ENCODE measurements at places on chromosomes 13 and 19.
A peak's percentile ranks its signal among the peaks of the same experiment; 100 is the strongest.

DNA sequence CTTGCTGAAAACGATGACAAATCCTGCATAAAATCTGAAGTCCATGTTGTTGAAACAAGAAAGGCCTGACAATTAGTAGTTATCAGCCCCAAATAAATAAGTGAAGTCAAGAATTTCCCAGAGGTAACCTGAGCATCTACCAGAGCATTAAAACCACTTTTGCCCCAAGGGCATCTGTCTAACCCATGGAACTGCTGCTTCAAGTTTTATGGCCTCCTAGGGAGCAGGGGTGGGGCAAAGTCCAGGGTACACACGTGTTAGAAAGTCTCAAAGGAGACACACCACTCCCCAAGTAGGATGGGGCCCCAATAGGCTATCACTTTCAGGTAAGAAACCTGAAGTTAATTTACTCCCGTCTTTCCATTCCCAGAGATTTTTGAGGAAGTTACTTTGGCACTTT is 81.1 kb downstream of the CACNA1A start:
- no peak for DNase-seq

DNA sequence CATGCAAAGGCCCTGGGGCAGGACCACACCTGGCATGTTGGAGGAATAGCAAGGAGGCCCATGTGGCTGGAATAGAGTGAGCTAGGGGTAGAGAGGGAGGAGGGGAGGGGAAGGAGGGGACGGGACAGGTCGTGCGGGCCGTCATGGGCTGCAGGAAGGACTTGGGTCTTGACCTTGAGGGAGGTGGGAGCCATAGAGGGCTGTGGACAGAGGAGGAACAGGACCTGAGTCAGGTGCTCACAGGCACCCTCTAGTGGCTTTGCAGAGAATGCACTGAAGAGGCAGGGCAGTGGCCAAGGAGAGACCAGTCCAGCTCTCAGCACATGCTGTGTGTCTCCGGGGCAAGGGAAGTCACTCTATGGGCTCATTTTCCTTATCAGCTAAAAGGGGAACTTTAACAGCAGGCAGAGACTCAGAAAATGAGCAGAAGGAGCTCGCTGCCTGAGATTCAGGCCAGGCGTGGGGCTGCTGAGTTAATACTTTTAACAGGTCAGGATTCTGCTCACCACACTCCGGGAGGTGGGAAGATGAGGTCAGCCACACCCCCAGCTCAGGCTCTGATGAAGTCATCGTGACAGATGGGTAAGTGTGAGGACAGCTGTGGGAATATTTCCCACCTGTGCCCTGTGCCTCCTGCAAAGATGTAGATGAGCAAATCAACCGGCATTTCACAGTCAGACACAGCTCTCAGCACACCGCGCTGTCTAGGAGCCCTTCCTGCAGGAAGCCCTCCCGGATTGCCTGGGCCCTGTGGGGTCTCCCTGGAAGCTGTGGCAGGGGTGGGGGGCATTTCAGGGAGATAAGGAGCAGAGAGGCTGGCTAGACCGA is 6.0 kb upstream of the TNFAIP8L1 start:
- DNase-seq: peak; percentile 62

DNA sequence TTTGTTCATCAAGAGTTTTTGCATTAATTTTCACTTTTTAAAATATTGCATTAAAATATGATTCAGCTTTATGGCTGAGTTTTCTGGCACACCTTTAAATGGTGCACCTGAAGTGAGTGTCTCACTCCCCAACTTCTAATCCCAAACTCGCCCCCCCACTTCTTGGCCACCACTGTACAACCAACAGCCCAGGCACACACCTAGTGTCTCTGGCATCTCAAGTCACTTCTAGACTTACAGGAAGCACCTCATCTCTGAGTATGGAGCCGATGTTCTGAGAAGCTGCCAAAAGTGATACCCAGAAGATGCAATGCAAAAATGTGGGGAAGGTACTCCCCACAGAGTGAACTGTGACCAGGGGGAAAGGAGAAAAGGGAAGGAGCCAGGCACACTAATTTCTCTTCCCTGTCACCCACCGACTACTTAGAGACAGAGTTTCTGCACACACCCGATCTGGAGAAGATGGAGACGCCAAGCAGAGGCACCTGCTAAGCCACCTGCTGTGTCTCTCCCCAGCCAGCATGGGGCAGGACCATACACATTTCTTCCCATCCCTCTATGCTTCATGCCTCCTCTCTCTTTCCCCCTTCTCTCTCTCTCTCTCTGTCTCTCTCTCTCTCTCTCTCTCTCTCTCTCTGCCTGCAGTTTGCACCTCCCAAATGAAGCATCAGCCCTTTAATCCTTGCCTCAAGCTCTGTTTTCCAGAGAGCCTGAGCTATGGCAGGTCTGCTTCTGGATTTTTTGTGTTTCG is 155.3 kb upstream of the ZNF507 start:
- no peak for DNase-seq

GRCh38 chr19:4009990-4010807 is 2.7 kb downstream of the PIAS4 start:
- DNase-seq: no peak

- no peak for DNase-seq
These were observed 60.3 kb downstream of the TNFRSF19 start for GRCh38 chr13:23630349-23631093.

GRCh38 chr19:33688171-33688992 is 66.6 kb downstream of the CHST8 start:
- DNase-seq: no peak

GRCh38 chr13:35566340-35566739 is 89.9 kb upstream of the MAB21L1 start:
- DNase-seq: no peak

DNA sequence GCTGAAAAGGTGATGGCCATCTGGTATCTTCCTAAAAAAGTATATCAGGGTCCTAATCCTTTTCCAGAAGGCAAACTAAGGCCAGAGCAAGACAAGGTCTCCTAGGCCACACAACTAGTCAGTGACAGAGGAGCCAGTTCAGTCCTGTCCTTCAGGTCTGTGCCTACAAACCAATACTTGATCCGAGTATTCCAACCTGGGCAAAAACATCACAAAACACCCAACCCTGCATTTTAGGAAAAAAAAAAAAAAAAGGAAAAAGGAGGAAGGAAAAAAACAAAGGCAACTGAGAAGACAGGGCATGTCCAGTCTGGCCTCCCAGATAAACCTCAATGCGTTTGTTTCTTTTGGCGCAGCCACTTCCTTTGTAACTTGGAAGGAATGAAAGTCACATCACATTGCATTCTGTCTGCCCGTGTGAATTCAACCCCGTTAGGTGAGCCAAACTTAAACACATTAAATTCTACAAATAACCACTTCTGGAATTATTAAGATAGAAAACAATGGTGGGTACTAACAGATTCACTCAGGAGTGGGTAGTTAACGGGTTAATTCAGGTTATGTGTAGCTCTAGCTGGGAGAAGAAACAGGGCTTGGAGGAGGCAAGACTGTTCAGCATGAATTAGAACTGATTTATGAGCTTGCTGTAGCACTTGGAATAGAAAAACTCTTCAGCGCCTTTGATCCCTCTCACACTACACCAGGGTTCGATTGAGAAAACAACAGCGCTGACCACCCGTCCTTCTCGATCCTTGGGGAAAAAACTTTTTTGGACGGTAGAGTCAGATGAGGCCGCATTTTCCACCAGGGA is 43.0 kb upstream of the HNRNPA1L2 start:
- no peak for DNase-seq

GRCh38 chr19:48111280-48111679 is 663 bp upstream of the PLA2G4C start:
- no peak for DNase-seq

DNA sequence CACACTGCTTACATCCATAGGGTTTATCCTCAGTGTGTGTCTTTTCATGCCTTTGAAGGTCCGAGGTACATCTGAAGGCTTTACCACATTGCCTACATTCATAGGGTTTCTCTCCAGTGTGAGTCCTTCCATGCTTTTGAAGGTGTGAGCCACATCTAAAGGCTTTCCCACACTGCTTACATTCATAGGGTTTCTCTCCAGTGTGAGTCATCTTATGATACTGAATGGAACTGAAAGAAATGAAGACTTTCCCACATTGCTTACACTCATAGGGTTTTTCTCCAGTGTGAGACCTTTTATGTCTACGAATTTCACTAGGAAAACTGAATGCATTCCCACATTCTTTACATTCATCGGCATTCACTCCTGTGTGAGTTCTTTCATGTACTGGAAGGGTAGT is 7.1 kb downstream of the ZNF20 start:
- DNase-seq: no peak

GRCh38 chr13:20114066-20114610 is 46.7 kb downstream of the GJA3 start:
- no peak for DNase-seq

GRCh38 chr13:51999510-51999911 is 11.7 kb downstream of the ATP7B start:
- DNase-seq: no peak

DNA sequence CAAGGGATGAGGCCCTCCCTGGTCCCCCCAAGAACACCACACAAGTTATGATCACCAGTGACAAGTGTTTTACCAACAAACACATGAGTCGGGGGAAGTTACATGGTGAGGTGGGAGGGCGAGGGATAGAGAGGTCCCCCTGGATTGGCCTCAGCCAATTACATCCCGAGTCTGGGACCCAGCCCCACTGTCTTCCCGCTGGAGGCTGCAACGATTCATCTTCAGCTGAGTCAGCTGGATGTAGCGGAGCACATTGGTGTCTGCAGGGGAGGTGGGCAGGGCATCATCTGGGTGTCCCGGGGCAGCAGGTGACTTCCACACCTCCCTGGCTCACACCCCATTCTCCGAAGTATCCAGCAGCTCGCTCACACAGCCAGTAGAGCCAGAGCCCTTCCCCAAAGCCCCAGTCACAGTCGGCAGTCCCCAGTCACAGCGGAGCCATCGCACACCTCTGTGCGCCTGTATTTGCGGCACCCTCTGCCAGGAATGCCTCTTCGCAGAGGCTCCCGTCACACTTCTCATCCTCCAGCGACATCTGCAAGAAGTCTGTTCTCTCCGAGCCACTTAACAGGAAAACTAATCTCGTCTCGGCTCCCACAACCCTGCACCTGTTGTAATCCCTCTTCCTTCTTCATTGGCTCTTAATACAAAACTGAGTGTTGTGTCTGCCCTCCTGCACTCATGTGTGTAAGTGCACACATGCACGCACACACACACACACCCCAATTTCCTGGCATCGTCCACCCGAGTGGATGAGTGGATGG is 2.0 kb downstream of the TTC9B start:
- no peak for DNase-seq

- no peak for DNase-seq
These were observed 1.0 kb upstream of the CTXN1 start for GRCh38 chr19:7926727-7927604.

DNA sequence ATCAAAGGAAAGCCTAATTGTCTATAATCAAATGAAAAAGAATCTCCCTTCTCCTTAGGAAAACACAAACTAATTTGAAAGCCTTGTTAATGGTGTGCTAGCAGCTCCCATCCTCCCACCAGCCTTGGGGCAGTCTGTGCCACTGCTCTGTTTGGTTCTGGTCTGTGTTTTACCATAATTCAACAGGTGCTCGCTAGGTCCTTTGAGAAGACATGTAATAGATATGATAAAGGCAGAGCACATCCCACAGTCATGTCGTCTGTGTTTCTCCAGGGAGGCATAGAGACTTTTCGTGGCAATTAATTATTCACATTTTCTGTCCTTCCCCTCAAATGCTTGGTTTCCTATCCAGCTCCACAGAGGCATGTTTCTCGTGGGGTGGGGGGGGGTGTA is 23.8 kb downstream of the FAM124A start:
- no peak for DNase-seq

DNA sequence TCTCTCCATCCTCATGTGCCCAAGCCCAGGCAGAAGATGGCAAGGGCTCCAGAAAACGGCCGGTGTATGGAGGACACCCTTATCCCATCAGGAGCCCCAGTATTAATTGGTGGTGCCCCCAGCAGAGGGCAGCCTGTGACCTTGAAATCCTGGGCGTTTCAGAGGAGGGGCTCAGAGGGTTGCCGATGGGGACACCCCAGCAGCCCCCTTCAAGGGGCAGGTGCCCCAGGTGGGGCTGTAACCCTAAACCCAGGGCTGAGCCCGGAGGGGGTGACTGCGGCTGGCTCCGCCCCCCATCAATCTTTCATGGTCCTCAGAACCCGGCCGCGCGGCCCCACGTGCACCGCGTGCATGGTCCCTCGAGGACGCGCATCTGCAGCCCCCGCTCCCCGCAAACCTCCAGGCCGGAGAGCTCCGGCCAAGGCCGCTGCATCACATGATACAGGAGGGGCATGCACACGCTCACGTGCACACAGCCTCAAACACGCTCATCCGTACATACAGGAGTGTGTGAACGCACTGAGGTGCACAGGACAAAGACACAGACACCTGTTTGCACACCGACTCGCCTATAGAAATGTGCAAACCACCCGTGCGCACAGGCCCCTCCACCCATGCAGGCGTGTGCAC is 949 bp downstream of the RAB3A start:
- no peak for DNase-seq

DNA sequence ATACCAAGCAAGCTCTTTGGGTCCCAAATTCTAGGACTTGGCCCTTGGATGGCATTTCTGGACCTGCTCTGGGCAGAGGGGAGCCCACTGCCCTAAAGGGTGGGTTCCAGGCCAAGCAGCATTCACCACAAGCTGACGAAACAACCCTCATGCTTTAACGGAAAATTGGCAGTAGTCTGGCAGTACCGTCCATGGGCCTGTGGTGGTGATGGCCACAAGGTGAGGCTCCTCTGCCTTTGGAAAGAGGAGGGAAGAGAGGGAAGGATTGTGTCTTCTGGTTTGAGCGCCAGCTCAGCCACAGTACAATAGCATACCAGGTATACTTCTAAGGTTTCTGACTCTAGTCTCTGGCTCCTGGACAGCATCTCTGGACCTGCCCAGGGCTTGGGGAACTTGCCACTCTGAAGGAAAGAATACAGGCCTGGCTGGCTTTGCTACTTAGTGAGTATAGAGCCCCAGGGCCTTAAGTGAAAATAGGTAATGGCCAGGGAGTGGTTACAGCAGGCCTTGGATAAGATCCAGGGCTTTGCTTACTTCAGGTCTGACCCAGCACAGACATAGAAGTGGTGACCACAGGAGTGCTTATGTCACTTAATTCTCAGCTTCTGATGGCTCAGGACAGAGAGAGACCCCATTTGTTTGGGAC is 595.5 kb downstream of the LMO7 start:
- no peak for DNase-seq

- DNase-seq: no peak
These were observed 14.4 kb upstream of the FBN3 start for GRCh38 chr19:8163759-8164158.

DNA sequence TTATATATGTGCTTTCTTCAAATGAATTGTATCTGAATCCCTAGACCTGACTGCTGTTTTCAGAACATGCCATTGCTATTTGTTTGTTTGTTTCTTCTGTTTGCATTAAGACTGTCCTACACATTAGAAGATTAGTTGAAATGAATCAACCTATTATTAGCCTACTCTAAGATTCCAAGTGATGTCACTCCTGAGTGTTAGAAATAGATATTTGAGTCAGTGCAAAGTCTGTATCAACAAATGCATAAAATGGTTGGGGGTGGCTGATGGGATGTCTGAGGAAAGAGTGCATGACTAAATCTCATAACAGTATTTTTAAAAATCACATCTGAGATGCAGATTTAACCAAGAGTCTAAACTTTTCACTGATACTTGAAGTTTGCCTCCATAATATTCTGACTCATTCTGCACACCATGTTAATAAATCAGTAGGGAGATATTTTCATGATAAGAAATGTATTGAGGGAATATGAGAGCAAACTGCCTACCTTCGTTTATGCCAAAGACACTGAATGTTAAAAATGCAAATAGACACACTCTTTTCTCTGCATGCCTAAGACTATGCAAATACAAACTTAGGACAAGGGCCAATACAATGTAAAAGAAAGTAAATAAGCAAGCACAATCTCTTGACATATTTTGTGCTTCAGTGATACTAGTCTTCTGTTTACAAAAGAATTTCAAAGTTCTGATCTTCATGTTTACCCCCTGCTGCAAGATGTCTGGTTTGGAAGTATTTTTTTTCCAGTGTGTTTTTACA is 253.3 kb downstream of the LIG4 start:
- DNase-seq: no peak

Data from fibroblast of skin of scalp (primary cell).